Stimulated activated CD8-positive, alpha-beta memory T cell treated with anti-CD3 and anti-CD28 coated beads, Interleukin-7, amount 100 ng/mL, for 1 hour (primary cell): ENCODE measurements at places on chromosomes 5 and 9.

DNA sequence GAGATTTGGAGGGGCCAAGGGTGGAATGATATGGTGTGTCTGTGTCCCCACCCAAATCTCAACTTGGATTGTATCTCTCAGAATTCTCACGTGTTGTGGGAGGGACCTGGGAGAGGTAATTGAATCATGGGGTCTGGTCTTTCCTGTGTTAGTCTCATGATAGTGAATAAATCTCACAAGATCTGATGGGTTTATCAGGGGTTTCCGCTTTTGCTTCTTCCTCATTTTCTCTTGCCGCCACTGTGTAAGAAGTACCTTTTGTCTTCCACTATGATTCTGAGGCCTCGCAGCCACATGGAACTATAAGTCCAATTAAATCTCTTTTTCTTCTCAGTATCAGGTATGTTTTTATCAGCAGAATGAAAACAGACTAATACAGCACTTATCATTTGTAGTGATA is 29.5 kb upstream of the SPIN1 start:
- DNase-seq = no peak

DNA sequence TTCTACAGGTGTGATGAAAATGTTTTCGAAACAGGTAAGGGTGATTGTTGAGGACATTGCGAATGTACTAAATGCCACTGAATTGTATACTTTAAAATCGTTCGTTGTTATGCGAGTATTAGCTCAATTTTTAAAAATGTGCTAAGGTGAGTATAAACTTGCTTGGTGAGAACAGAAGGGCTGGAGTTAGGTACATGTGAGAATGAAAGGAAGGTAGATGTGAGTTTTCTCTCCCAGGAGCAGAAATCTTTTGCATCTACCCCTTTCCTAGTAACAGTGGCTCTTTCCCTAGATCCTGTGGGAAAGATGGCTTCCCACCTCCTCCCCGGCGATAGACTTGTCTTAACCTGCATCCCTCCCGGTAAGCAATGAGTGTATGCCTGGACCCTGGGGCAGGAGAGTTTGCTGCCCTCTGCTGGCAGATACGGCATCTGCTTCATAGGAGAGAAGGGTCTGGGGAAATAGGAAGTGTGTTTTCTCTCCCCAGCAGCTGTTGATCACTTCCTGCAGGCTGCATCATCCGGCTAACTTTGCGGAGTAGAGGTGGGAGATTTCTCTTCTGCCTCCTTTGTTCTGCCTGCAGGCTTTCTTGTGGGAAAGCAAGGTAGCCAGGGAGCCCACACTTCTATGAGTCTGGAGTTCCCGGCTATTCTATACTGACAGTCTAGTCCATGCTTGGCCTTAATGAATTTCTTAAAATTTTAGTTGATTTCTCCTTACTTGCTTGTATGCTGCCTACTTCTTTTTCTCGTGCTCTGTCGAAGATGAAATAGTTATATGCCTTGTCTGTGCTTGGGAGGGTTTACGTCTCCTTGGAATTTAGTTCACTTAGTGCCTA is 373.3 kb upstream of the SEMA6A start:
- DNase-seq = no peak

- no peak for DNase-seq
These were observed 26.0 kb downstream of the ZCCHC7 start for GRCh38 chr9:37146410-37146809.

DNA sequence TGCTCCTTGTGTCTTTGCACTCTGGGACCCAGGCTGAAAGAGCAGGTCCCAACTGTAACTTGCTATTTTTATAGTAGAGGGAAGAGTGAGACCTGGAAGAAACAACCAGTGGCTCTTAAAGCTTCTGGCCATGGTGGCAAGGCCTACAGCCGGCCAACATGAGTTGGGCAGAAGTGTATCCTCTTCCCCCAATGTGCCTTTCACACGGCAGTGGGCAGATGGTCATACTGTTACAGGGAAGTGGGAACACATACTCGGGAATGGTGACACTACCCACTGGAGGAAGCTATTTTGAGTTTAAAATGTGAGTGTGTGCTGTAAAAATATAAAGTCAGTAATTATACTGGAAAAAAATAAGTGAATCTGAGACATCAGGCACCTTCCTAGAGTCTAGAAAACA is 116.0 kb downstream of the MVB12B start:
- DNase-seq = no peak

GRCh38 chr9:127181595-127182190 is 59.3 kb upstream of the ANGPTL2 start:
- DNase-seq = no peak

- DNase-seq = no peak
These were observed 33.2 kb downstream of the GRIN3A start for GRCh38 chr9:101705135-101705661.

DNA sequence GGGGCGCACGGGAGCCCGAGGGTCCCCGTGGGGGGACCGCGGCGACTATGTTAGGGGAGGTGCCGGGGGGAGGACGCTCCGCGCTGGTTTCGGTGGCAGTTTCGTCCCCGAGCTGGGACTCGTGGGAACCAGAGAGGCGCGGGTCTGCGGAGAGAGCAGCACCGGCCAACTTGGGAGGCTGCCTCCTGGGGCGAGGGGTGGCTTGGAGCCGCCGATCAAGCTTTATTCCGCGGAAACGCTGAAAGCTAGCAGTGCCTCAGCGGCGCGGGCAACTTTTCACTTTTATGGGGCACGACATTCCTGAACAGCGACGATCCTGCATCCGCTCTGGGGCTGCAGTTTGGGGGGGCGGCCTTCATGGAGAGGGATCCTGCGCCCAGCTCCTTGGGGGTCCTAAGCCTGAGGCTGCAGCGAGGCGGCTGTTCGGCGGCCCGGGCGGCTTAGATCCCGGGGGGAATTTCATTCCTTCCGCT is 369 bp downstream of the OCLN start:
- DNase-seq = no peak

GRCh38 chr9:6788162-6789016 is 30.6 kb downstream of the KDM4C start:
- DNase-seq = no peak

GRCh38 chr5:29077451-29077850 is 2039.1 kb upstream of the CDH9 start:
- DNase-seq = no peak

DNA sequence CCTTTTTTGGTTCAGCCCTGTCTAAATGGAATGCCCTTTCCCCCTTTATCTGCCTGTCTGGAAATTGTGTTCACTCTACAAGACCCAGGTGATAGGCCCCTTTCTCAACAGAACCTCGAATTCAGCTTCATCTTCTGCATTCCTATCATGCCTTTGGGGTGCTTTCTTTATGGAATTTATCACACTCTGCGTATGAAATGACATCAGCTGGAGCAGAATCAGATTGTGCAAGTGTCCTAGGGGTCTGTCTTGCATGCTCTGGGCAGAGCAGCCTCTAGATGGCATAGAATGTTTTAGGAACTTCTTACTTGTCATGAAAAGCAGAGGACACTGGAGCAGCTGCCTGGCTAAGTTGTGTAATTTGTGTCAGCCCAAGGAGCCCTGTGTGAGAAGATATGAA is 84.9 kb downstream of the ISL1 start:
- no peak for DNase-seq

DNA sequence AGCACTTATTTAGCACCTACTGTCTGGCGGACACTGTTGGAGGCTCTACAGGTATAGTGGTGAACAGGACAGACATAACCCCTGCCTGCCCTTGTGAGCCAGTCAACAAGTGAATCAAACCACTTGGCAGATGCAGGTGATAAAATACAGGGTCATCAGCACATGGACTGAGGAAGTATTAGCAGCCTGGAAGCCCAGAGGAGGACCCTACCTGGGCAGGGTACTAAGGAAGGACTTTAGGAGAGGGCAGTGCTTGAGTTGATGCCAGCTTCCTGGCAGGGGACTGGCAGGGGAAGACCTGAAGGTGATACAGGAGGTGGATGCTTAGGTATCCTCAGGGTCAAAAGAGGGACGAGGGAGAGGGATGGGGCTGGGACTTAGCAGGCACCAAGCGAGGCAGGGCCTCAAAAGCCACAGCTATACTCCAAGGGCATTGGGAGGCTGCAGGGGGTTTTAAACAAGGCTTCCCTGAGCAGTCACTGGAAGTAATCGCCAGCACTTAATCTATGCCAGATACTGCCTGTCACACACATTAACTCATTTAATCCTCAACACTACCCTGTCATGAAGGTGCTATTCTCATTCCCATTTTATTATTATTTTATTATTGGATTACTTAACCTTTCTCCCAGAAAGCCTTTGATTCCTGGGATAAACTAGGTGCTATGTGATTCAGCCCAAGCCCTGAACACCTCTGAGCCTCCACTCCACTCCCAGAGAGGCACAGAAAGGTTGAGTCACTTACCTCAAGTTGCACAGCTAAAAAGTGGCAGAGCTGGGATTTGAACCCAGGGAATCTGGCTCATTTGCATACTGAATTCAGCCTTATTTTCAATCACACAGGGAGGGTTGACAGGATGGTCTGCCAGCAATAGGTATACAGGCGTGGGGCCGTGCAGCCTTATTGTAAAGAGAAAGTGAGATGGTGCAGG is 63.8 kb upstream of the ORM1 start:
- DNase-seq = no peak

GRCh38 chr5:159199225-159199624 is 10.1 kb downstream of the RNF145 start:
- no peak for DNase-seq

DNA sequence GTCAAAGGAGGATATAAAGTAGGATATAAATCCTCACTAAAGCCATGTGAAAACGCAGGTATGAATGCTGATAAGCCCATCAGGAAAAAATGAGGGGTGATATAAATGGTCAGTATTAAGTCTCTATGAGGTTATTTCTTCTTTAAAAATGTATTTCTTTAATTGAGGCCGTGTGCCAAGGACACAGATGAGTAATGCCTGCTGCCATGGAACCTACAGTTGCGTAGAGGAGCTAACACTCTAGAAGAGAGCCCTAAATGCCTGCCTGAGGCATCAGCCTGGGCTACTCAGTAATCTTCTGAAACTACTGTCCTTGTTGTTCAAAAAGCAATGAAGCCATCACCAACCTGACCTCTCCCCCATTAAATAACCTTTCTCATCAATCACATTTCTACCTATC is 84.9 kb downstream of the KLHL3 start:
- no peak for DNase-seq

GRCh38 chr5:66829826-66830225 is 233.6 kb downstream of the MAST4 start:
- no peak for DNase-seq

GRCh38 chr9:132242621-132243155 is 80.8 kb downstream of the NTNG2 start:
- no peak for DNase-seq

- no peak for DNase-seq
These were observed 4.6 kb downstream of the RUFY1 start for GRCh38 chr5:179554981-179555380.

- no peak for DNase-seq
These were observed 242.6 kb downstream of the DENND1A start for GRCh38 chr9:123687246-123687751.

GRCh38 chr5:42715785-42716184 is 40.8 kb upstream of the CCDC152 start:
- DNase-seq = no peak

DNA sequence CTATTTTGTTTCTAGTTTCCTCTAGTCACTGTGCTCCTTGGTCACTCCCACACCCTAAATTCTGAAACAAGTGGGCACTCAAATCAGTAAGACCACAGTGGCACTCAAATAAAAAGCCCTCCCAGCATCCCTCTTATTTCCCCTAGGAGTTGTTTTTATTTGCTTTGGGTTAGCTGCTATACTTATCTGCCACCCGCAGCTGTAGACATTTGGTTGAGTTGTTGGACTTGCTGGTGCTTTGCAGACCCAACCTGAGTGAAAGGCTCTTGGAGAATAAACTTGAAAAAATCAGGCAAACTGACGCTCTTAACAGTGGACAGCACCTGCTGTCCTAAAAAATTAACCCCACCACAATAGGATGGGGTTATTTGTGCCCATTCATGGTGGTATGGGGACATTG is 203.0 kb downstream of the SPATA31A6 start:
- no peak for DNase-seq

DNA sequence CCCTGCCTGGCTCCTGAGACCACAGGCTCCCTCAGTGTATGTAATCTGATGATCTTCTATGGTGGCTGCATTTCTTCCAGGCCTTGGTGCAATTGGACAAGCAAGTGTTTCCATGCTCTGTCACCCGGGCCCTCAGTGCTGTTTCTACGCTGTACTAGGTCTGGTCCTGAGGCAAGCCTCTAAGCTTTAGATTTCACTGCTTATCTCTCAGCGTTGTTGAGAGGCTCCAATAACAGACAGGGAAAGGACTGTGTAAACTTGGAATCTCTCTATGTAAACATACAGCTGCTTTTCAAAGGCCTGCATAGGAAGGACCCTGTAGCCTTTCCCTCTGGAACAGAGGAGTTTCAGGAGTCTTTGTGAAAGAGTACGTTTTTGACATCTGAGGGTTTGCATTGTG is 38.6 kb upstream of the NFIB start:
- no peak for DNase-seq

- DNase-seq = no peak
These were observed 6.1 kb downstream of the IL13 start for GRCh38 chr5:132663771-132664695.

DNA sequence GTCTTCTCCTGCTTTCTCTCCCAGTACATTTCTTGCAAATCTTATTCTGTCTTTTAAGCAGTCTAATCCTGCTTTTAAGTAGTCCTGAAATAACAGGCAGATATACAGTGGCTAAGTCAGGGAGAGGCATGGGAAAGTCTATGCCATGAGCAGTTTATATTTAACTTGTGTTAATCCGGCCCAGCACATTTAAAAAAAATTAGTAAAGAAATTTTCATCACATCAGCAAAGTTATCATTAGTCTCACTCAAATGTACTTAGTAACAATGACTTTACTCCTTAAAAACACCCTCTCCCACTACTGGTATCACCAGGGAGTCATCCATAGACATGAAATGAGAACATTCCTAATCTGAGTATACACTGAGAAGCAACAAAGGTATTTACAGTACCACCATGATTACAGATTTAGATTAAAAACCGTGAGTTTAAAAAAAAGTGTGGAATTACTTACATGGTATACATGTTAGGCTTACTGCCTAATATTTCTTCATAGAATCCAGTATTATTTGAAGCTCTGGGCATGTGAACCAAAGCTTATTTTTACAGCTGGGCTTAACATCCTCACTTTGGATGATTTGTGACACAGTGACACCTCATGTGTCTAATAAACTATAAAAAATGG is 75.9 kb upstream of the DAB2 start:
- DNase-seq = no peak

- no peak for DNase-seq
These were observed 1.8 kb downstream of the ACER2 start for GRCh38 chr9:19410594-19410993.

DNA sequence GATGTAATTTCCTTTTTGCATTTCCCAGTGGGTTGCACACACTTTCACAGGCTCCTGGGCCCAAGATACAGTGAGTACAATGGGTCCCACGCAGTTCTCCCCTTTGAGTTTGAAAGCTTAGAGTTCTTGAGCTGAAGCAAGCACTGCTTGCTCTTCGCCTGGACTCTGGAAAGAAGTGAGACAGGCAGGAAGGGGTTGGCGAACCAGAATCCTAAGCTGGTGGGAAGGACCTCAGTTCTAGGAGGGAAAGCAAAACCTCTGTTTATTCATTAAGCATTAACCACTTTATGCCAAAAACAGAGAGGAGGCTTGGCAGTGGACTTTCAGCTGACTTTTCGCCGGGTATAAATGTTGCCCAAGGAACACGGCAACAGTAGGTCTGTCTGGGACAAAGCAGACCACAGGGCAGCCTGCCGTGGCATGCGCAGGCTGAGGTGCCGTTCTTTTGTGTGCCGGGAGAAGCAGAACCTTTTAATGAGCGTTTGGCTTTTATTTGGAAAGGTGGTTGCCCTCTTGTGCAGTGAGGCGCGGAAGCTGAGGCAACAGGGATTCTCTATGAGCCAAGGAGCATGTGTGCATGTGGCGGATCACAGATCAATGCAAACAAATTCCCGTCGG is 239.9 kb upstream of the PANK3 start:
- DNase-seq = no peak

GRCh38 chr9:123773783-123774182 is 156.1 kb downstream of the DENND1A start:
- no peak for DNase-seq
